ENCODE measurements at places on chromosomes 11 and 22.

- no peak for DNase-seq
Measured at GRCh38 chr11:57322256-57323166, 2.2 kb downstream of the TNKS1BP1 start.

DNA sequence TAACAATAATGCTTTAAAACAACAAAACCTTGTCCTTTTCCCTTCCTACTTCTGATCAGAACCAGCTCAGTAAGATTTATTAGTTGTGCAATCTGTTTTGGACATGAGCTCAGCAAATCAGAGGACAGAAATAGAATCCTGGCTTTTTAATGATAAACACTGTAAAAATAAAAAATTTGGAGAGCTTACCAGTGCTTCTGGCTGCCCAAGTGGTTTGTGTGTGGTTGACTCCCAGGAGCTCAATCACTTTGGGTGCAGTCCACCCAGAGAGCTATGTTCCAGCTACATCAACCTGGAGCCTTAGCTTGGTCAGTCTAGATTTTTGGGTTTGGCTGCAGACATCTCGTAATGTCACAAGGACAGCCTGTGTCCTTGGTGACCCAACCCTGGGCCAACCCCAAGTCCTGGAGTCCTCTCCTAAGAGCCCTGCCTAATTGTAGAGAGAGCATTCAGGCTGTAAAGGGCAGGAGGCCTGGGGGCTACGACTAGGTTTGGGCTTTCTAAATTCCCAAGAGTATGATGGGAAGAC lies 28.5 kb downstream of the CD44 start:
- no peak for DNase-seq

- DNase-seq = no peak
Measured at GRCh38 chr11:32100495-32100894, 9.6 kb downstream of the RCN1 start.

- no peak for DNase-seq
Measured at GRCh38 chr11:129223260-129223659, 31.1 kb upstream of the ARHGAP32 start.

DNA sequence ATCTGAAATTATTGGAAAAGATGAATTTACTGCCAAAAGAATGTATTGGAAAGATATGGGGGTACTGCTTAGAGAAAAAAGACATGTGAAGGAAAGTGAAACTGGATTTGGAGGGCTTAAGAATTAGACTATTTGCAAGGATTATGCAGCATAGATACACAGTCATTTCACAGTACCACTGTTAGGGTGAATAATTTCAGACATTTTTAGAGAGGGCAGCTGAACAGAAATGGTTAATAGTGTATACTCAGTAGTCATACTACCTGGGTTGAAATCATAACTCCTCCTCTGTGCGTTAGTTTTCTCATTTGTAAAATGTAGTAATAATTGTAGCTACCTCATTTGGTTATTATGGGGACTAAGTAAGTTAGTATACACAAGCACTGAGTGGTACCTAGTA lies 33.0 kb downstream of the GAS2 start:
- no peak for DNase-seq

GRCh38 chr11:40168414-40168813 lies 1291.0 kb downstream of the LRRC4C start:
- DNase-seq = no peak

GRCh38 chr11:120178561-120179056 lies 32.2 kb upstream of the OAF start:
- no peak for DNase-seq

- DNase-seq = no peak
Measured at GRCh38 chr22:50007057-50007511, 5.5 kb downstream of the IL17REL start.

GRCh38 chr11:59560290-59560701 lies 49.0 kb downstream of the OR4D9 start:
- peak; percentile 41 for DNase-seq

- DNase-seq = no peak
Measured at GRCh38 chr11:73273222-73273895, 1.2 kb downstream of the P2RY6 start.

DNA sequence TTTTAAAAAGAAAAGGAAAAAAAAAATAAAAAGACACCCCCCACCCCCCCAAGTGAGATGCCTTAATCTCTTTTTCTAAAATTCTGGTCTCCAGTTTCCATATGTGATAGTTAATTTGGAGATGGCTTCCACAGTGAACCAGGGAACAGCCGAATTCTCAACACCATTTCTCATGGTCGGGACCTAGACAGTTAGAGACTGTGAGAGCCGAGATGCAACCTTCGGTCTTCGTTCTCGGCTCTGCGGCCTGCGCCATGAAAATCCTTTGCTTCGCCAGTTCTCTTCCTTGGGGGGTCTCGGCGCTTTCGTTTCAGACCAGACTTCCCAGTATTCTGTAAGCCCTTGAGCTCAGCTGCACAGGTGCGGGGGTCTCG lies 723 bp downstream of the CACNG2 start:
- no peak for DNase-seq

- no peak for DNase-seq
Measured at GRCh38 chr22:22770280-22770871, 117.2 kb upstream of the IGLL5 start.

GRCh38 chr11:133724116-133724515 lies 121.2 kb downstream of the SPATA19 start:
- DNase-seq = no peak

DNA sequence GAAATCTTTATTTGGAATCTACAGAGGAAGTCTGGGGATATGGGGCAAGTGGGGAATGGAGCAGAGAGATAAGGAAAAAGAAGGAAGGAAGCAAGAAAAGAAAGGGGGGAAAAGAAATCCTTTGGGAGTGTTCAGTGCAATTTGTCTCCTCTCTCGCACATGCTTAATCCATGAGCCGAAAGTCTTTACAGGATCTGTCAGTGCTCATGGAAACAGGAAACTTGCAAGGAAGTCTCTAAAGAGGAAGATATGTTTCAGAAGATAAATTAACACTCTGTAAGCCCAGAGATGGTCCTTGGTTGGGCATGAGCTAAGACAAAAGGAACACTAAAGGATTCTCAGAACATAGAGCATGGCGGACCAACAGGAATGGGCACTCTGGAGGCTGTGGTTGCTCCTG lies 47.9 kb upstream of the FLI1 start:
- no peak for DNase-seq

DNA sequence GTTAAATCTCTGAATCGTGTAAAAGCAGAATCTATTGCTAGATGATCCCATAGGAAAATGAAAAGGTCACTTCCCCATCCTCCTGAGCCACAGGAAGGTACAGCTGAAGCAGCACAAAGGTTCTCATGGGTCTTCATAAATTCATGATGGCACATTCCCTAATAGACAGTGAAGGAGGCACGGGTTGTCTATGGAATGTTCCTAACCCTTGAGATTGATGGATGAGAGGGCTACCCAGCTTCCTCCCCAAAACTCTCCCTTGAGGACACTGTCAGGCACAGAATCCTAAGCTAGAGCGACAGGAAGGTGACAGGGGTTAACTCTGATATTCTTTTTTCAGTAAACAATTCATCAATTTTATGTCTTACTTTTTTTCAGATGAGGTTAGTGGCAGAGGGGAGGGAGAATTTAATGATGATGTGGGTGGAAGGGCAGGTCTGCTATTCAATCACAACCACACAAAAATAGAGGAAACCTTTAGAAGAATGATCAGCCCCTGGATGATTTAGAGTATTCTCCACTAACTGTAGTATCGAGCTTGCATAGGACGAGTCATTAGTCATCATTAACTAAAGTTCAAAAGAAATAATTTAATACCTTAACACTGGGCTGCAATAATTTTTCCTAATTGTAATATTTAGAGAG lies 33.1 kb downstream of the SEZ6L start:
- DNase-seq = no peak

GRCh38 chr11:20355221-20356219 lies 8.0 kb upstream of the HTATIP2 start:
- no peak for DNase-seq

DNA sequence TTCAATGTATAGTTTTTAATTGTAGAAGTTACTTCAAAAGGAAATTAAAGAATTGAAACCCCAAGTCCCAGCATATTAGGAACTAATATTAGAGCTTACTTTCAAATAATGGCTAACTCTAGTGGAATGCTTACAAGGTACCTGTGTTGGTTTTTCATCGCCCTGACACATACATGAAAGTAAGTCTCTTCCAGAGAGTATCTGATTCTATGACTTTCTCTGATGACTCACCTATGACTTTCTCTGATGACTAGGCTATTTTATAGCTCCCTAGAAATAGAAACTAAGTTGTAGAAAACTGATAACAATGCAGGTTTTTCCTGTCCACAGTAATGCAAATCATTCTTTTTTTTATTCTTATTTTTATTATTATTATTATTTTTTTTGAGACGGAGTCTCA lies 33.6 kb upstream of the MMP7 start:
- DNase-seq = no peak

DNA sequence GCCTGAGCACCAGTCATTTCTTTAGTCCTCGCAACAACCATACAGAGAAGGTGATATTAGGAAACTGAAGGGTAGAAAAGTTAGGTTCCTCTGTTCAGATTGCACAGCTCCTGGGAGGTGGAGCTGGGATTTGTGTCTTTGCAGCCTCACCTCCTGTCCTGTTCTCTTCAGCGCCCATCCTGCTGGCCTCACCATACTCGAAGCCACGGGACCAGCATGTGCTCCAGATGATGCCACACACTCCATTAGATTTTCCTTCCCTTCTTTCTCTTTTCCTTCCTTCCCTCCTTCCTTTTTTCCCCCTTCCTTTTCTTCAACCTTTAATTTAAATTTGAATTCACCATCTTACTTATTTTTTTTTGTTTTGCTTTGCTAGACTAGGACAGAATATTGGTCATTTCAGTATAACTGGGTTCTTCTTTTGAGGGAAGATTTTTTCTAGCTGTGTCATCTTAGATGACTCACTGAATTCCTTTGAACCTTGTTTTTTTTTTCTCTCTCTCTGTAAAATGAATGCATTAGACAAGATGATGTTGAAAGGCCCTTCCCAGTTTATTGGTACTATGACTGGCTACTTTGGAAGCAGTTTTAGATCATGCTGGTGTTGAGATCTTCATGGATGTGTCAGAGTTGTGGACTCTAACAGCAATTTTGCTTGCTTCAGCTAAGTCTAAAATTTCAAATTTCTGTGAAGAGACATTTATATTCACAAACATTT lies 662.5 kb upstream of the TENM4 start:
- no peak for DNase-seq

DNA sequence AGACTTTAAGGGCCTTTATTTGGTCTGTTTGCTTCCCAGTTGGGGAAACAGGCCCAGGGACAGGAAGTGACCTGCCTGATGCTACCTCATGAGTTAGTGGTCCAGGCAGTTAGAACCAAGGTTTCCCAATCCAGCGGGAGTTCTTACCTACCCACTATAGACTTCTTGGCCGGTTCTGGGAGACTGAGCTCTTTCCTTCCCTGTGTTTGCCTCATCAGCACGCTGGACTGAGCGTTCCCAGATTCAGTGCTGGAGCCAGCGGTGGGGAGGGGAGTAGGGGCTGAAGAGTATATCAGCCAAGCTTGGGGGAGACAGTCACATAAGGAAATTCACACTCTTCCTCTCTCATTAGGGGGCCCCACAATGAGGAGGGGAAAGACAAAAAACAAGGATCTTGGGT lies 27.1 kb downstream of the TIMP3 start:
- no peak for DNase-seq

- no peak for DNase-seq
Measured at GRCh38 chr11:130125638-130126037, 33.9 kb upstream of the ST14 start.

GRCh38 chr22:38318792-38319773 lies 1.9 kb upstream of the CSNK1E start:
- no peak for DNase-seq

DNA sequence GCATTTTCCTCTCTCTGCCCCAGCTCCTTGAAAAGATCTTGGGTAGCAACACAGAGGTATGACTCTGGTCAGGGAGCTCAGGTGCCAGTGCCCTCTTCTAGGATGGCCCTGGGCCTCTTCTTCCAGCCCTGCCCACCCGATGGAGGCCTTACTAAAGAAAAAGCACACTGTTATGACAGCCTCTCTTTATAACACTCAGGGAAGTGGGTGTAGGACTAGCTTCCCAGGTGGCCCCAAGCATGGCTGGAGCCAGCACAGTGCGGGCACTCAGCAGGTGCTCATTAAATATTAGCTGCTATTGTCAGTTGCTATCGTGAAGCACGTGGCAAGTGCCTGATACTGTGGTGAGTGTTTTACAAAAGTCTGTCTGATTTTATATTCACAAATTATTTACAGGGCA lies 127.2 kb upstream of the B3GAT1 start:
- no peak for DNase-seq

DNA sequence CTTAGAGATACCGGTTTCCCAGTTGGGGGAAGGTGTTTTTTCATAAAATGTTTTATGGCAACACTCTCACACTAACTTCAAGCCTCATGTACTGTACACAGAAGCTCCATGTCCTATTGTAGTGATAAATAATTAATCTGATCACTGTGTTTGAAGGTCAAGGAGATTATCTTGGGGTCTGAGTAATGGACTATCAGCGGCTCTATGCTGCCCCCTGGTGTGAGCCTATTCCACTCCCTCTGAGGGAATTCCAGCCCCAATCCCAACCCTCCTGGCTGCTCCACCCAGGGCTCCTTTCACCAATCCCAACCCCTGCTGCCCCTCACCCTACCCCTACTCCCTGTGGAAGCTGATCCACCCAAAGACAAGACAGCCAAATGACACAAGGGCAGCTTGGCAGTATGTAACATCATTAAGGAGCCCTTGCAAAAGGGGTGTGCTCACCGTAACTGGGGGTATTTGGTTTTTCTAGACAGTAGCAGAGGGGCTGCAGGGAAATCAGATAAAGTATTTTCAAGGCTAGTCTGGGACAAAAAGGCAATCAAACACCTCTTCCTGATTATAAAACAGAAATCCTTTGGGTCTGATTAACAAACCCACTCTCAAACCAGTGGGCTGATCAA lies 22.3 kb downstream of the HPS4 start:
- peak; percentile 30 for DNase-seq

DNA sequence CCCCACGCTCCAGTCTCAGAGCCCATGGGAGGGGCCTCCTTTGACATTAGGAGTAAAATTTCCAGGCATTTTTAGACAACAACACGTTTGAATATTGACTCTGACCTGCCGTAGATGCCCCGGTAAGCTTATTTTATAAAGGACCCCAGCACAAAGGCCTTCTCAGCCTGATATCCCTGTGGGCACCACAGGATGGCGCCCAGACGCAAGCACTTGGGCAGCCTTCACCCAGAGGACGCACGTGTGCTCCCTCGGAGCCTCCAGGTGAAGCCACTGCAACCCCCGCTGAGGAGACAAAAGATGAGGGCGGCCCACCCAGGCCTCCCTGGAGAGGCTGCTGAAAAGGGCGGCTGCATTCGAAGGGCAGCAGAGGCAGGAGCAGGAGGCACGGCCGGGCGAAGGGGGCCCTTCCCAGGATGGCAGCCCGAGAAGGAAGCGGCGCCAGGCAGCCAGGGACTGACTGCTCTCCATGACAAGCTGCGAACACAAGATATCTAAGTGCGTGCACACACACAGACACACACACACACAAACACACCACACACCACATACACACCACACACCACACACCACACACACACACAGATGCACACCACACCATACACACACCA lies 15.2 kb upstream of the TH start:
- DNase-seq = peak; percentile 59

- DNase-seq = no peak
Measured at GRCh38 chr11:43573233-43573632, 107.3 kb upstream of the HSD17B12 start.

- DNase-seq = no peak
Measured at GRCh38 chr11:94401773-94402265, 600 bp upstream of the GPR83 start.

- DNase-seq = no peak
Measured at GRCh38 chr22:17569971-17570511, 6.7 kb downstream of the SLC25A18 start.
